Effector memory CD4-positive, alpha-beta T cell (primary cell): ENCODE measurements at places on chromosomes 2 and 18.
A peak's percentile ranks its signal among the peaks of the same experiment; 100 is the strongest.

DNA sequence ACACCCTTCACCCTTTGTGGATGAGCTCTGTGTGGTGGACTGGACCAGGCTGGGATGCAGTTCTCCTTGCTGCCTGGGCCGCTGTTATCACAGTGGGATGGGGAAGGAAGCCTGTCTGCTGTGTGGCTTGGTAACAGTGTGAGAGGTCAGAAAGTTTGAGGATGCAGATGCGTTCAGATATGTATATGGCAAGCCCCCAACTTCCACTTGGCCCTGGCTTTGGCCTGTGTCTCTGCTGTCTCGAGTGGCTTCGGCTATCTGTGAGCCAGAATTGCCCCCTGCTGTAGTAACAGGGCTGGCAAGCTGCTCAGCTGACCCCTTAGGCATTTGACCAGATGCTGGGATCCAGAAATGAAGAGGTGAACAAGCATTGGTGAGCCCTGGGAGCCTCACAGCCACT, 106.8 kb downstream of the WDSUB1 start:
- H3K27me3 ChIP-seq = no peaks in the 10 kb centered on the region
- DNase-seq = no peak
- no peaks in the 10 kb centered on the region for H3K36me3 ChIP-seq
- no peak overlapping the region for H3K27ac ChIP-seq

- H3K4me3 ChIP-seq = no peak overlapping the region
- H3K27me3 ChIP-seq = no peaks in the 10 kb centered on the region
- H3K27ac ChIP-seq = no peak overlapping the region
- no peaks in the 10 kb centered on the region for H3K4me1 ChIP-seq
- no peak for DNase-seq
These were observed 237.3 kb downstream of the DCDC2C start for GRCh38 chr2:3940661-3941060.

DNA sequence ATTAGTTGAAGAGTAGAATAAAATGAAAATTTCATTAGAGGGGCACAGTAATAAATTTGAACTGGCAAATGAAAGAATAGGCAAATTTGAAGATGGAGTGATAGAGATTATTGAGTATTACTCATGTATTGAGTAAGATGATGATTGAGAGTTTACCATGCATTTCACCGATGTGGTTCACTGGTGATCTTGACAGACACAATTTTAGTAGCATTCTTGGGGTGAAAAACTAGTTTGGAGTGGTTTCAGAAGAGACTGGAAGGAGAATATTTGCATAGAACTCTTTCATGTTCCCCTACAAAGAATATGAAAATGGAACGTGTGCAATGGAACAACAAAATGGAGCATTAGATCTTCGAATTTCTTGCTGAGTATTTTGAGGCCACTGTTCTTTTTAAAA, 121.4 kb downstream of the ASXL3 start:
- H3K36me3 ChIP-seq = no peaks in the 10 kb centered on the region
- H3K27me3 ChIP-seq = no peaks in the 10 kb centered on the region
- no peak overlapping the region for H3K4me3 ChIP-seq

DNA sequence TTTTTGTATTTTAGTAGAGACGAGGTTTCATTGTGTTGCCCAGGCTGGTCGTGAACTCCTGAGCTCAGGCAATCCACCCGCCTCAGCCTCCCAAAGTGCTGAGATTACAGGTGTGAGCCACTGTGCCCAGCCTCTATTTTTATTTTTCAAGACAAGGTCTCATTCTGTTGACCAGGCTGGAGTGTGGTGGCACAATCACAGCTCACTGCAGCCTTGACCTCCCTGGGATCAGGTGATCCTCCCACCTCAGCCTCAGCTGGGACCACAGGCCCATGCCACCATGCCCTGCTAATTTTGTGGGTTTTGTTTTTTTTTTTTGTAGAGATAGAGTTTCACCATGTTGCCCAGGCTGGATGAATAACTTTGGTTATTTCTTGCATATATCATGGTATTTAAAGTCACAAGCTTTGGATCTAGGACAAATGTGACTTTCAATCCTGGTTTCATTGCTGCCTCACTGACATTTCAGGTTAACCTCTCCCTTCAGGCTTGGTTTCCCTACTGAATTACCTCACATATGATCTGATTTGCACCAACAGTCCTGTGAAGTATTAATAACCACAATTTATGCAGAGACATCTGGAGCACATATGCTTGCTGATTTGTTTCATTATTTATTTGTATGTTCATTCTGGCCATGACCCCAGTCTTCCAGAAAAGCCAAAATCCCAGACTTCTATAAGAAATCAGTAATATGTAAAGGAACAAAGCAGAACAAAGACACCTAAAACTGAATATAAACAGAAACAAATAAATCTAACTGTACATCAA, 17.5 kb upstream of the RAB31 start:
- H3K27ac ChIP-seq = no peak overlapping the region
- no peaks in the 10 kb centered on the region for H3K27me3 ChIP-seq
- no peak overlapping the region for H3K4me3 ChIP-seq
- no peaks in the 10 kb centered on the region for H3K36me3 ChIP-seq
- no peak for DNase-seq

DNA sequence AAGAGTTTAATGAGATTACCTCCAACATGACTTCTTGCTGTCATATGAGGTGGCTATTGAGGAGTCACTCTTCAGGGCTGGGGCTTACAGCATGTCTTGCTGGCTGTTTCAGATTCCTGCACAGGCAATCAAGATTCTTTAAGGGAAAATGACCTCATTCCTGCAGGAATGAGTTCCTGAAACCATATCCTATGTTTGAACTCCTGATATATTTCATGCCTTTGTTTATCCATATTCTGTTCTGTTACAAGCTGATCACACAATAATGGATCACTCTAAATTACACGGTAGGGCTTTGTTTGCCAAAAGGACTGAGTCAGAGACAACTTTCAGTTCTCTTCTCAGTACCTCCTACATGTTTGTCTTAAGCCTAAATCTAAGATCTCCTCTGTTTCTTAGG, 879.8 kb upstream of the PIK3C3 start:
- H3K27me3 ChIP-seq = no peaks in the 10 kb centered on the region
- H3K4me1 ChIP-seq = no peaks in the 10 kb centered on the region
- DNase-seq = no peak

GRCh38 chr18:79252904-79253633, 142.7 kb upstream of the NFATC1 start:
- no peaks in the 10 kb centered on the region for H3K4me1 ChIP-seq
- no peak for DNase-seq
- no peak overlapping the region for H3K4me3 ChIP-seq

- peaks cover 7% of the 10 kb centered on the region for H3K4me1 ChIP-seq
- no peaks in the 10 kb centered on the region for H3K36me3 ChIP-seq
- H3K27me3 ChIP-seq = no peaks in the 10 kb centered on the region
- peak; percentile 17 for DNase-seq
- H3K4me3 ChIP-seq = no peak overlapping the region
These were observed 90.5 kb downstream of the ICOS start for GRCh38 chr2:204027091-204027490.

- no peak overlapping the region for H3K27ac ChIP-seq
- no peaks in the 10 kb centered on the region for H3K27me3 ChIP-seq
These were observed 245.7 kb downstream of the MTX2 start for GRCh38 chr2:176514805-176515500.

GRCh38 chr2:239275847-239276831, 124.7 kb downstream of the HDAC4 start:
- DNase-seq = no peak
- peak overlapping the region; percentile 67 for H3K27ac ChIP-seq
- H3K4me3 ChIP-seq = peak overlapping the region; percentile 54
- H3K36me3 ChIP-seq = no peaks in the 10 kb centered on the region

DNA sequence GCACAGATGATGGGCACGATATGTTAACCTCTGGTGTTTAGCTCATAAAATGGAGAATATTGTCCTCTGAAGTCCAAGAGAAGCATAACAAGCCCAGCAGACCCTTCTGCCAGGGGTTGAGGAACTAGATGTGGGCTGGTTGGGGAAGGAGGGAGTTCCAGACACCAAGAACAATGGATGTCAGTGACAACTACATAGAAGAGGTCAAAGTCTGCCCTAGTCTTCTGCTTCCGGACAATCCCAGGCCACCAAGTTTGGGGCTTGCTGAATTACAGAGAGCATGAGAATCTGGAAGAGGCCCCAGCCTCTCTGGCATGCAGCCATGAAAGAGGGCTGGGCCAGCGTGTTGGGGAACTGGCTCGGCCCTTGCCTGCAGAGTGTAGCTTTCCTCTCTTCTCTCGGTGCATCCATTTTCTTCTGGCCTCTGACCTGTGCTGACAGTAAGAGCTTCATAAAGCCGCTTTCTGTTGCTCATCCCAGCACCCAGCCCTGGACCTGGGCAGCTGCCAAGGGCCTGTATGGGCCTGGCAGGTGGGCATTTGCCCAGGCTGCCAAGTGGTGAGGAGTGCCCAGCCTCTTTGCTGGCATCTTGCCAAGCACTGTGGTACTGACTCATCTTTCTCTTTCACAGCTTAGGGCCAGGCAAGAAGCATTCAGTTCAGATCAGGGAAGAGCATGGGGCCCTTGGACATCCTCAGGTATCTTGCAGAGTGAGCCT, 14.6 kb upstream of the LAPTM4A start:
- no peak for DNase-seq
- H3K4me3 ChIP-seq = no peak overlapping the region
- no peaks in the 10 kb centered on the region for H3K36me3 ChIP-seq
- no peak overlapping the region for H3K27ac ChIP-seq
- H3K27me3 ChIP-seq = no peaks in the 10 kb centered on the region
- H3K4me1 ChIP-seq = no peaks in the 10 kb centered on the region

GRCh38 chr2:64749446-64749845, 95.7 kb upstream of the SERTAD2 start:
- no peaks in the 10 kb centered on the region for H3K36me3 ChIP-seq
- peaks cover 11% of the 10 kb centered on the region for H3K4me1 ChIP-seq
- DNase-seq = no peak
- H3K27ac ChIP-seq = peak overlapping the region; percentile 88
- no peaks in the 10 kb centered on the region for H3K27me3 ChIP-seq
- peak overlapping the region; percentile 89 for H3K4me3 ChIP-seq

GRCh38 chr2:44291281-44292248, 16.3 kb downstream of the SLC3A1 start:
- H3K27me3 ChIP-seq = no peaks in the 10 kb centered on the region
- DNase-seq = no peak
- no peaks in the 10 kb centered on the region for H3K36me3 ChIP-seq
- H3K4me3 ChIP-seq = no peak overlapping the region
- no peak overlapping the region for H3K27ac ChIP-seq

GRCh38 chr18:13599031-13599430, 127.3 kb downstream of the FAM210A start:
- no peak overlapping the region for H3K4me3 ChIP-seq
- no peaks in the 10 kb centered on the region for H3K36me3 ChIP-seq
- no peaks in the 10 kb centered on the region for H3K4me1 ChIP-seq
- no peak for DNase-seq
- H3K27me3 ChIP-seq = no peaks in the 10 kb centered on the region
- no peak overlapping the region for H3K27ac ChIP-seq

- H3K36me3 ChIP-seq = no peaks in the 10 kb centered on the region
- H3K4me3 ChIP-seq = no peak overlapping the region
- no peak overlapping the region for H3K27ac ChIP-seq
- H3K27me3 ChIP-seq = no peaks in the 10 kb centered on the region
- H3K4me1 ChIP-seq = peaks cover 2% of the 10 kb centered on the region
These were observed 37.4 kb upstream of the RAPGEF4 start for GRCh38 chr2:172698041-172698863.

- H3K27me3 ChIP-seq = no peaks in the 10 kb centered on the region
- no peak for DNase-seq
- H3K27ac ChIP-seq = no peak overlapping the region
- no peak overlapping the region for H3K4me3 ChIP-seq
- peaks cover 5% of the 10 kb centered on the region for H3K4me1 ChIP-seq
These were observed 22.4 kb downstream of the PTPN2 start for GRCh38 chr18:12861637-12862036.

DNA sequence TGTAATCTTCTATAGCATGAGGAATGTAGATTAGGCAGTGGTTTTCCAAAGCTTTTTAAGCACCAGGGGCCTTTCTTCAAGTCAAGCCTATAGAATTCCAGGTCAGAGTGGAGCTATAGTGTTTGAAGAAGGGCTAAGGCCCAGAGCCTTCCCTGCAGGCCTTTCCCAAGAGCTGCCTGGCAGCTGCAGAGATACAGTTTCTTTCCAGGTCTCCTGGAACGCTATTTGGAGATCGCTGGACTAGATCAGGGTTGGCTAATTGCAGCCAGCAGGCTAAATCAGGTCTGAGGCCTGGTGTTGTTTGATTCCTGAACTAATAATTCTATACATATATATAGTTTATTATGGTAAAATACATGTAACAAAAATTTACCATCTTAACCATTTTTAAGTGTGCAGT, 319.0 kb upstream of the SPRED2 start:
- H3K27ac ChIP-seq = no peak overlapping the region
- no peaks in the 10 kb centered on the region for H3K4me1 ChIP-seq

DNA sequence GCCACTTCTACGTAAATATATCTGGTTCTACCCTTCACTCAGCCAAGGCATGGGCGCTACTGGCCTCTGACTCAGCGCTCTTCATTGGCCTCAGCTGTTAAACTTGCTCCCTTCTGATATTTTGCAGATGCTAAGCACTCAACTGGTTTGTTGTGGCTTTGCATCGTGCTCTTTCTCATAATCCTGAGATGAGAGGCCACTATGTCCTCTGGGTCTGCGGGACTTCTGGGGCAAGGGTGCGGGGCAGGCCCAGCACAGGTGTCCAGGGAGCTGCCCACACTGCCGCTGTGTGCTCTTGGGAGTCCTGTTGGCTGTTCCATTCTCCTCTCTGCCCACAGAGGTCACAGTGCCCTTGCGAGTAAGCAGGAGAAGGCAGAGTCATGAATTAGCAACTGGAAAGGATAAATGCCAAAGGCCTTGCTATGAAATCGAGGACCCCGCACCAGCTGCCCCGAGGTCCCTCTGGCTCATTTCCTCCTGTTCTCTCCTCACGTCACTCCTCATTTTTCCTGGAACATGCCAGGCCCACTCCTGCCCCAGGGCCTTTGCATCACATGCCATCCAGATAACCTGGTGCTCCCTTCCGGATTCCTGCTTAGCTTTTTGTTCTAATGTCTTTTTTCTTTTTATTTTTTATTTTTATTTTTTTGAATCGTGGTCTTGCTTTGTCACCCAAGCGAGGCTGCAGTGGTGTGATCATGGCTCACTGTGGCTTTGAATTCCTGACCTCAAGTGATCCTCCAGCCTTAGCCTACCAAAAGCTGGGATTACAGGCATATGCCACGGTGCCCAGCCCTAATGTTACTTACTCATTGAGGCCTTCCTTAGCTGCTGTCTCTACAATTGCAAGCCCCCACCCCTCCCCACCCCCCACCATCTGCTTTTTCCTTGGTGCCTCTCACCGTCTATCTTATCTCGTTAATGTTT, 34.9 kb upstream of the MAT2A start:
- DNase-seq = no peak
- no peak overlapping the region for H3K27ac ChIP-seq
- no peaks in the 10 kb centered on the region for H3K36me3 ChIP-seq
- H3K4me3 ChIP-seq = no peak overlapping the region

DNA sequence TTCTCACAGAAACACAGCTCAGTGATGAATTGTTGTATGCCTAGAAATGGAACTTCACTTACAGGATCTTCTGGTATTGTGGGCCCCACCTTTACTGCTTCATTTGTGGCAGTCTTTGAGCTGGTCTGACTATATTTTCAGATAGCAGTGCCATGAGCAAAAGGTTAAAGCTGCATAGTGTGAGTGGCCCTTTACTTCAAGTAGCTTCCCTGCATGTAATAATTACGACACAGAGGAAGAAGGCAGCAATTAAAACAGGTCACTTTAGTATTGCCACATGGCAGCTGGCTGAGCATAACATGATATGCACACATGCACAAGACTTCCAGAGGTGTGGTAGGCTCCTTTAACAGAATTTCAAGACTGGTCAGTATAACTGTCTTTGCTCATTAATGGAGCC, 426.3 kb upstream of the ZEB2 start:
- no peak overlapping the region for H3K4me3 ChIP-seq
- H3K4me1 ChIP-seq = no peaks in the 10 kb centered on the region
- no peak overlapping the region for H3K27ac ChIP-seq
- no peaks in the 10 kb centered on the region for H3K27me3 ChIP-seq
